ENCODE measurements at places on chromosomes 3 and 15.

DNA sequence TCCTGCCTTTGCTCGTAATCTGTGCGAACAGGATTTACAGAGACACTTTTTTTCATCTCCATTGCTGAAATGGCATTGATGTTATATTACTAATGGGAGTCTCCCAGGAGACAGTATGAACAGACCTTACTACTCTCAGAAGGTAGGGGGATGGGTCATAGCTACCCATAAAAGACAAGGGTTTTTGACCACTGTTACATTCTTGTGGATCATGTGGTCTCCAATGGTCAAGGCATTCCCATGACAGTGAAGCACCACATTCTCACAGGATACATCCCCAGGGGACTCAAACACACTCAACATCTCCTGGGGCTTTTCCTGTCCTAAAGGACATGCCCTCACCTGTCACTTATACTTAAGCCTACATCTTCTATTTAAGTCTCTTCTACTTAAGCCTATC lies 40.8 kb downstream of the MKRN3 start:
- no peak for DNase-seq

DNA sequence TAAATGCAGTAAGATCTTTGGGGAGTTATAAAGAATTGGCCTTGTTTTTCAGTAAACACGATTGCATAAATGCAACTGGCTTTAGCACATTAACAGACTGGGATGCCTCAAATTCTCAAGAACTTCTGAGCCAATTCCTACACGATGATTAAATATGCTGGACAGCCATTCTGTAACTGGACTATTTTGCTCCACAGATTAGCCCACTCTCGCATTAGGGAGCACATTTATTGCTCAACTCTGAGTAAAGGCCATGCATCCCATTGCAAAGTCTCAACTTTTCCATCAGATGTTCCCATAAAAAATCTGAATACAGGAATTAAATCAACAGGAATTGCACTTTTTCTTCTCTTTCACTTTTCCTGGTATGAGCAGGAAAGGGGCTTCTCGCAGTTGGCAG lies 66.7 kb upstream of the PRICKLE2 start:
- no peak for DNase-seq

GRCh38 chr15:62771234-62771633 lies 271.3 kb upstream of the TPM1 start:
- DNase-seq: no peak

DNA sequence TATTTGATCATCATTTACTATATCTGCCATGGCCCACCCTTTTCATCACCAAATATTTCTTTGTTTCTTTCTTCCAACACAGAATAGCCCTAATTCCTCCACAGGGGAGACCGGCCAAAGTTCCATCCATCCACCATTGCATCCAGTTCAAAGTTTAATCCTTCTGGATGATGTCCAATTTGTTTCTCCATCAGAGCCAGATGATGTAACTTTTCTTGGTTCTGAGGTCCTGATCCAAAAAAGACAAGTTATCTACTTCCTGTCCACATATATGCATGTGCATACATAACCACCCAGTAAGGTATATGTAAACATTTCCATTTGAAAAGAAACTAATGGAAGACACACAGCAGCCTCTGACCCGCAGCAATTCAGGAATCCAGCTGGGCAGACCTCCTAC lies 237.3 kb downstream of the SHOX2 start:
- no peak for DNase-seq

- no peak for DNase-seq
Observed at GRCh38 chr15:47887241-47887800, 170.0 kb downstream of the SEMA6D start.

DNA sequence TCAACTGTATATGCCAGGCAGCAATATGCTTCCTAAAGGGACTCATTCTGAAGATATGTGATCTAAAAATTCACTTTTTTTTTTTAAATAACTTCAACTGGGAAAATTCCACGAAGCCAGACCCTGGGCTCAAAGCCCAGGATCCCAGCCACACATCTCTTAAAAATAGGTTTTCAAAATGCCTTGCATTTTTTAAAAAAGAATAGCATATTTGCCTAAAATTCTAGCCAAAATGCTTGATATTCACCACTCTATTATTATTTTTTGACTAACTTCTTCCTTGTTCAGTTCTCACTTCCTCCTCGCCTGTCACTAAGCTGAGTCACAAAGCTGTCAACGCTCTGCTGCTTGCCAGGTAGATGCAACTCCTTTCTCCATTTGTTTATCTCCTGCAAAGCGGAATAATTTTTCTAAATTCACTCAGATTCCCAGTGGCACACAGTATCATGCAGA lies 28.0 kb upstream of the VGLL4 start:
- DNase-seq: no peak

- DNase-seq: no peak
Observed at GRCh38 chr15:89171136-89172072, 50.0 kb downstream of the RLBP1 start.

GRCh38 chr3:78912259-78912658 lies 855.5 kb downstream of the ROBO1 start:
- DNase-seq: no peak
